Cardiac ventricle fibroblast (primary cell): ENCODE measurements at places on chromosomes 3 and 15. TPM values are rescaled to one million over a fixed set of nuclear protein-coding genes. Genes with fewer than 3 reads are reported as not detected.

The PCBP4 gene
- total RNA-seq, result 35.4 and 50.2 TPM in 2 replicates

The C3orf62 gene
- total RNA-seq, result 0.75 and 1.1 TPM in 2 replicates

The ROPN1 gene
- not detected in 2 replicates for total RNA-seq

The CPA3 gene
- total RNA-seq, result not detected in 2 replicates

The A4GNT gene
- not detected in 2 replicates for total RNA-seq

The PLOD2 gene
- 136 and 152 TPM in 2 replicates for total RNA-seq
